ENCODE measurements at places on chromosomes 13 and 19. TPM values are rescaled to one million over a fixed set of nuclear protein-coding genes. Genes with fewer than 3 reads are reported as not detected.

The LGI4 gene
- total RNA-seq: 0.16 TPM

The ACOD1 gene
- total RNA-seq: not detected

The ZNF709 gene
- total RNA-seq: not detected

The DCT gene
- total RNA-seq: not detected

The GSX1 gene
- not detected for total RNA-seq

The GPX4 gene
- total RNA-seq: 501 TPM

The GAS6 gene
- 8.7 TPM for total RNA-seq

The PSG3 gene
- 0.15 TPM for total RNA-seq

The TRAPPC2B gene
- 15.4 TPM for total RNA-seq

The ZFP30 gene
- 8.4 TPM for total RNA-seq

The JAK3 gene
- total RNA-seq: 0.23 TPM

The RHPN2 gene
- 55.7 TPM for total RNA-seq

The PLIN5 gene
- total RNA-seq: 0.26 TPM

The CRX gene
- not detected for total RNA-seq

The IZUMO2 gene
- not detected for total RNA-seq
